ENCODE measurements at places on chromosomes 5 and 9.

DNA sequence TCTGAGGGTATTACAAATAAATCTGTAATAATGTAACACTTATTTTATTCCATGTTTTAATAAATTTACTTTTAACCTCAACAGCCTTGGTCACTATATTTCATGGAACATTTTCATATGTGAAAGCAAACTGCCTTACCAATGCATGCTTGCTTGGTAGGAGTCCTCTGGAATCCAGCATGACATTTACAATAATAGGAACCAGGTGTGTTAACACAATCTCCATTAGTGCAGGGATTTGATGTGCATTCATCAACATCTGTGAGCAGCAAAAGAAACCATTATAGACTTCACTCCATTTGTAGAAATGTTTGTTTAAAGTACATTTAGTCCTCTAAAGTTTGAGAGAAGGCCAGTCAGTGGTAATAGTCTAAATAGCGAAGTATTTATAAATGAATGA, 159.4 kb downstream of the FBN2 start:
- DNase-seq, result no peak

DNA sequence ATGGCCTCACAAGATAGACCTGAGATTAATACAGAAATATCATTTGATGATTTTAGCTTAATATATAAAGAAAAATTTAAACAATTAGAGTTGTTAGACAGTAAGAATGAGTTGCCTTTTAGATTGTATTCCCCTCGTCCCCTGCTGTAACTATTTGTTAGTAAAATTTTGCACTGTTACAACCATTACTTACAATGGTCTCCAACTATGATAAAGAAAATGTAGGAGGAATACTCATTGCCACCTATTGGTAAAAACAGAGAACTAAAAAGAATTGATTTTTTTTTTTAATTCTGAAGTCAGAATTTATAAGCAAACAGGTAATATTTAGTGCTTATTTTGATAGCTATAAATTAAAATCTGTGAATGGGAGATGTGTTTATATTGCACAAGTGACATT, 937.6 kb downstream of the TLE4 start:
- no peak for DNase-seq

GRCh38 chr9:2622461-2623287, 1.1 kb downstream of the VLDLR start:
- no peak for DNase-seq

GRCh38 chr9:7094052-7094451, 336.3 kb downstream of the KDM4C start:
- no peak for DNase-seq

DNA sequence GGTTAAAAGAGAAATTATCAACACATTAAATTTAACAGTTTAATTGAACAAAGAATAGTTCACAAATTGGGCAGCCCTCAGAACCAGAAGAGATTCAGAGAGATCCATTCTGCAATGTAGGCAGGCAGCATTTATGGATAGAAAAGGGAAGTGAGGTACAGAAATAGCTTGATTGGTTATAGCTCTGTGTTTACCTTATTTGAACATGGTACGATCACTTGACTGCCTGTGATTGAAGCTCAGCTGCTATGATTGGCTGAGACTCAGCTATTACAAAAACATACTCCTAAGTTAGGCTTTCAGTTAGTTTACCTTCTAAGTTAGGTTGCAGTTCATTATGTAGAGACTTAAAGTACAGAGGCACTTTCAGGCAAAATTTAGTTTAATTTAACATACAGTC, 7.3 kb downstream of the CNTRL start:
- no peak for DNase-seq

- DNase-seq, result no peak
These were observed 724.6 kb upstream of the TYRP1 start for GRCh38 chr9:11968631-11969030.

DNA sequence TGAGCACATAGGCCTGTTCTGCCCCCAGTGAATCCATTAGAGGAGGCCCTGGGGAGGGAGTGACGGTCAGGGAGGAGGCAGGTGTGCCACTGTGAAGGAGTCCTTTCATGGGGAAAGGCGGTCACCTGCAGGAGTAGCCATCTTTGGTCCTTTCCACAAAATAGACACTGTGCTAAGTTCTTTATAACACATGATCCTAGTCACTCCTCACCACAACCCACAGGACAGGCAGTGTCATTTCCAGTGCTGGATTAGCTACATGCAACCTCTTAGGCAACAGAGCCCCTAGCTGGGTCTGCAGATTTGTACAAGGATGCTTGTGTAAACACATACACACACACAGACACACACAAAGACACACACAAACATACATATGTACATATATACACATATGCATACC, 18.3 kb downstream of the DOCK2 start:
- DNase-seq, result no peak

DNA sequence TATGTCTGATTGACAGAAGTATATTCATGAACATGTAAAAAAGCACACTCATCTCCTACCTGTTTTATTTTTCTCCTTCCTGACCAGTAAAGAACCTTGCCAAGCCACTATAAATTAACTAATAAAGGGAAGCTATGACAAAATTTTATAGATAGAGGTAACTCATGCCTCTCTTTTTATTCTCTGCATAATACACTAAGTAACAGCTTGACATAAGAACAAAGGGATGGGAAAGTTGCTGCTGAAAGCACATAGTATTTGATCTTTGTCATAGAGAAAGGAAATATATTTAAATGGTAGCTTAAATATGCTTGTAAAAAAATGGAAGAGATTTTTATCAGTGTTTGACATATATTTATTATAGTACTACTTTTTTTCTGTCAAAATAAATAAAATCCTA, 1065.7 kb upstream of the CDH9 start:
- DNase-seq, result no peak

All from caudate nucleus (tissue), 63 donors.